ENCODE measurements at places on chromosomes 7 and 10.

DNA sequence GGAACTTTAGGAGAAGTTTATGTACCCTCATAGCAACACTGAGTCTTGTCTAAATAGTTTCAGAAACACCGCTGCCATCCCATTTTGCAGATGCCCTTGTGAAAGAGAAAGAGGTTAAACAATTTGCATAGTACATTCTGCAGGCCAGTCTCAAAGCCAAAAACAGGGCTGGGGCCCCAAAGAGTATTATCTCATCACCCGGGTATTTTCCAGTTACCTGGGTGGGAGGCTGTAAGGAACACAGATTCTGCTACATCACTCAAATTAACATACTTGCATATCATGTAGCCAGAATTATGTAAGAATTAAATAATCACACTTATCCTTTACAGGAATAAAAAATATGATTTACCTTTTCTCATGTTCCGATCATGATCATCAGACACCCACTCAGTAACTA lies 3.1 kb upstream of the FAM171A1 start:
- no peak for DNase-seq

- DNase-seq: no peak
Measured at GRCh38 chr7:92647011-92647625, 56.9 kb upstream of the FAM133B start.

GRCh38 chr10:123073187-123073586 lies 62.6 kb upstream of the HMX3 start:
- no peak for DNase-seq

DNA sequence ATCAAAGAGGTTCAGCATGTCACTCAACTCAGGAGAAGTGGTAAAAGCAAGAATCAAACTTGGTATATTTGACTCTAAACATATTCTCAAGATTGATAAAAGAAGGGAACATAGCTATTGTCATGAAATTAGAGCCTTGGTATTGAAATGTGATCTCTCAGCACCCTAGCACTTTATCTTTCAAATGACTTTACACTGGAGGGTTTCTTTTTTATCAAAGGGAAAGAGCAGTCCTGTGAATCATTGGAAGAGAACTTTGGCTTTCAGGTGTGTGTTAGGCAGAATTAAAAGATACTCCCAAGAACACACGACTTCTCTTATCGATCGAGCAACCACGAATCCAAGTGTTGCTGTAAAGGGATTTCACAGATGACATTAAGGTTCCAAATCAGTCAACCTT lies 54.4 kb downstream of the PTN start:
- no peak for DNase-seq

GRCh38 chr7:100673942-100674410 lies 436 bp downstream of the GNB2 start:
- DNase-seq: no peak

- no peak for DNase-seq
Measured at GRCh38 chr7:50314836-50315592, 10.5 kb downstream of the IKZF1 start.

GRCh38 chr7:42688056-42688371 lies 223.9 kb downstream of the C7orf25 start:
- DNase-seq: no peak

GRCh38 chr7:11706666-11707605 lies 125.1 kb downstream of the THSD7A start:
- peak; percentile 85 for DNase-seq

- DNase-seq: no peak
Measured at GRCh38 chr7:114051871-114052331, 133.1 kb upstream of the PPP1R3A start.

- DNase-seq: peak; percentile 44
Measured at GRCh38 chr7:128135515-128136214, 104.4 kb upstream of the LRRC4 start.

DNA sequence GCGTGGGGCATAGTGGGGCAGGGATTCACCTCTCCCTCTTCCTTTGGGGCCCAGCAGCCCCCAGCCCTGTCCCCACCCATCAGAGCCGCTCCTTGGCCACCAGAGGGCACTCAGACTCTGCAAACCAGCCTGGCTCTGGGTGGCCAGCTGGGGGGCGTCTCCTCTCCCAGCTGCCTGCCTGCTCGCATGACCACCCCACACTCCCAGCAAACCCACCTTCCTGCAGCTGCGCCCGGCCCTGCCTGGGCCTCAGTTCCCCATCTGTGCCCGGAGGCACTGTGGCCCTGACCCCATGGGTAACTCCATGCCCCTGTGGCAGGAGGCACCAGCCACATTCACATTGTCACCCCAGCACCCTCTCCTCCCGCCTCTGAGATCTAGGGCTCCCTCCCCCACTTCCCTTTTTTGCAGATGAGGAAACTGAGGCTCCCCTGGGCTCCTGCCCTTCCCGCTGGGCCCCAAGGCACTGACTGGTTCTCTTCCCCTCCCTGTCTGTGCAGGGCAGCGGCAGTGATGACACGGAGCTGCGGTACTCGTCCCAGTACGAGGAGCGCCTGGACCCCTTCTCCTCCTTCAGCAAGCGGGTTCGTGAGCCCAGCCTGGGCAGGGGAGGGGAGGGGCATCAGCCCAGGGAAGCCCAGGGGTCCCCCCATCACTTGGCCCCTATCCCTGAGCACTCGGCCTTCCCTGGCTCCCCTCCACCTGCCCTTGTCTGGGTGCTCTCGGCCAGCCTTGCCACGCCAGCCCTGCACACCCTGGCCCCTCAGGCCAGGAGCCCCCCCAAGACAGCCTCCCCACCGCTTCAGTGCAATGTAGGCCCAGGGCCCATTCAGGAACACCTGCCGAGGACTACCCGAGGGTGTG lies 6.9 kb upstream of the SH2B2 start:
- DNase-seq: no peak

DNA sequence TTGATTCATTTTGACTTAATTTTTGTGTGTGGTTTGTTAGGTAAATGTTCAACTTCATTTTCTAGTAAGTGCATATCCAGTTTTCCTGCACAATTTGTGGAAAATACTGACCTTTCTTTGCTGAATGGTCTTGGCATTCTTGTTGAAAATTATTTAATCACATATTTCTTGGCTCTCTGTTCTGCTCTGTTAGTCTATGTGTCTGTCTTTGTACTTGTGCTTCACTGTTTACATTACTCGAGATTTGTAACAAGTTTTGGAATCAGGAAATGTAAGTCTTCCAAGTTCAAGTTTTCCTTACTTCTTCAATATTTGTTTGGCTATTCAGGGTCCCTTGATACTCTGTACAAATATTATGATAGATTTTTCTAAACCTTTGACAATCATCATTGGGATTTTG lies 838.2 kb upstream of the POM121L12 start:
- no peak for DNase-seq

- DNase-seq: no peak
Measured at GRCh38 chr7:155361947-155362346, 64.3 kb downstream of the INSIG1 start.

All from bronchial epithelial cell (primary cell).